ENCODE measurements at places on chromosomes 3 and 15.

DNA sequence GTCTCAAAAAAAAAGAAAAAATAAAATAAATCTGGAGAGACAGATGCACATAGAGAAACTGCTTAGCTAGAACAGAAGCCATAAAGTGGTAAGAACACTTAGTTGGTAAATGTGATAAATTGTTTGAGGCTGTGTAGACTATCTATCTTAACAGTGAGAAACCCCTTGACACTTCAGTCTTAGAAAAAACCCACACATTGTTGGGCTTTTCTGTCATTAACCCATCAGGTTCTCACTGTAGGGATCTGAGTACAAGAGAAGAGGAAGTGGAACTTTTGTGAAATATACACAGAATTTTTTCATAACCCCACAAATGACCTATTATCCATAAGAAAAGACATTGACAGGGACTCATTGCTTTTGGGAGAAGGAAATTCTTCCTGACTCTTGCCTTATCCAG, 24.4 kb downstream of the TP63 start:
- no peak for DNase-seq

- no peak for DNase-seq
Measured at GRCh38 chr15:67835297-67836133, 4.3 kb downstream of the RNU6-1 start.

- peak; percentile 98 for DNase-seq
Measured at GRCh38 chr3:196168808-196169391, 42.3 kb downstream of the ZDHHC19 start.

DNA sequence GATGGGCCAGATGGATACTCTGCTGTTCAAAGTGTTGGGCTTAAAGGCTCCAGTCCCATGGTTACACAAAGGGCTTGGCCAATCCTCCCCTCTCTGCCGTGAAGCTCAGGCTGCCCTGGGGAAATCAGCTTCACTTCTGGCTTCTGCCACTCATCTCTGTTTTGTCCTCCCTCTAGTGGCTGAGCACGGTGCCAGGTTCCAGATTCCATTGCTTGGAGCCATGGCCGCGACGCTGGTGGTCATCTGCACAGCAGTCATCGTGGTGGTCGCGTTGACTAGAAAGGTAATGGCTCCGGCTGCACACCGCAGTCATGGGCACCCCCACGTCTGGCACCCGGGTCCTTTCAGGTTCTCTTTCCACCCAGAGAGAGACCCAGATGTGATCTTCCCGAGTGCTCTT, 5.6 kb downstream of the TIGIT start:
- DNase-seq = peak; percentile 12

DNA sequence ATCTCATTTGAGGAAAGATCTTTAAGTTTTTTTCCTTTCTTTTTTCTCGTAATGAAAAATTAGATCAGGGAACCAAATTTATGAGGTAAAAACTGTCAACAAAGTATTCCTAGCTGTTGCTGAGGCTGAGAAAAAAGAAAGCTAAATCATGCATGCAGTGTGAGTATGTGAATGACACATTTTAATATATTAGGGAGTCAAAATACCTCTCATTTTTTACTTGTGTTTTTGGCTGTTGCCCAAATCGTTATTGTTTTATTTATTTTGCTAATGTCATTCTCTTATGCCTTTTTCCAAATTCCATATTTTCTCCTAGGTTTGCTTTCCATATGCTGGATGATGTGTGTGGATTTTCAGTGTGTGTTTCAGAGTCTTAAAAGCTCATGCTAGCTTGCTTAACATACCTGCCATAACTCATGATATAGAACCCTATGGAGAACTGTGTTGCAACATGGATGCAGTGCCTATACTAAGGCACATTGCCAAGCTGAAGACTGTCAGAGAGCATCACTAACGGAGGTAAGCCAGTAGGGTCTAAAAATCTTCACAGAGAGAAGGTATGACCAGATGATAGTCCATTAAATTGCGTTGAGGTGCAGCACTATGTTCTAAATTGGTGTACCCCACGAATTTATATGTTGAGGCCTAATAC, 629.5 kb upstream of the KCNMB2 start:
- DNase-seq = no peak

DNA sequence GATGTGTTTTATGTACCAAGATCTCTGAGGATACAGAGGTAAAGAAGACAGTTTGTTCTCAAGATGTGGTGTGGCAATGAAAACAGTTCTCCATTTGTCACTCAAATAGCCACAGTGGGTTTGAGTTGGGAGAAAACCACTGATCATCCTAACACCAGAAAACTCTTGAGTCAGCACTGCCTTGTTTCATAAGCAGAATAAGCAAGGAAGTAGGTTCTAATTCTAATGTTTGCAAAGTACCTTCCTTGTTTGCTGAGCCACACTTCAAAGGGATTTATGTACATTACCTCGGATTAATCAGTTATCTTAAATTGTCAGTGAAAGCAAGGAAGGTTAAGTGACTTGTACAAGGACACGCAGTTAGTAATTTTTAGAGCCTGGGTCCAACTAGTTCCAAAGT, 107.8 kb upstream of the BOC start:
- no peak for DNase-seq

GRCh38 chr15:48558226-48558625, 87.3 kb downstream of the FBN1 start:
- DNase-seq = no peak

DNA sequence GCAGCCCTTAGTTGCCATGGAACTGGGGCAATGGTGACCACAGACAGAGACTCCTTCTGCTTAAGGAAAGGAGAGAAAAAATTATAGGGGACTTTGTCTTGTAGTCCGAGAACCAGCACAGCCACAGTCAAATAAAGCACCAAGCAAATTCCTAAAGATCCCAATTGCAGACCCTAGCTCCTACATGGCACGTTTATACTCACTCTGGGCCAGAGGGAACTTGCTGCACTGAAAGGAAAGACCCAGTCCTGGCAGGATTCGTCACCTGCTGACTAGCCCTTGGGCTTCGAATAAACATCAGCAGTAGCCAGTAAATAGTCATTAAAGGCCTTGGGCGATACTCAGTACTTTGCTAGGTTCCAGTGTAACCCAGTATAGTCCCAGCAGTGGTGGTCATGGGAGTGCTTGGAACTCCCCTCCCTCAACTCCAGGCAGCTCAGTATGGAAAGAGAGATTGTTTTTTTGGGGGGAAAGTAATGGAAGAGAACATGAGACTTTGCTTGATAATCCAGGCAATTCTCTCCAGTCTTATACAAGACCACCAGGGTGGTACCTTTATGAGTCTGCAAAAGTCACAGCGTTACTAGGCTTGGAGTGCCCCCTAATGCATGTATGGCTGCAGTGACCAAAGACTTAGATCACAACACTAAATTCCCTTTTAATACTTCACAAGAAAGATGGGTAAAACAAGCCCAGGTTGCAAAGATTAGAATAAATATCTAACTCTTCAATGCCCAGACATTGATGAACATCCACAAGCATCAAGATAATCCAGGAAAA, 66.4 kb upstream of the AGTR1 start:
- DNase-seq = no peak

GRCh38 chr3:83193526-83193925, 1432.1 kb upstream of the GBE1 start:
- DNase-seq = no peak

DNA sequence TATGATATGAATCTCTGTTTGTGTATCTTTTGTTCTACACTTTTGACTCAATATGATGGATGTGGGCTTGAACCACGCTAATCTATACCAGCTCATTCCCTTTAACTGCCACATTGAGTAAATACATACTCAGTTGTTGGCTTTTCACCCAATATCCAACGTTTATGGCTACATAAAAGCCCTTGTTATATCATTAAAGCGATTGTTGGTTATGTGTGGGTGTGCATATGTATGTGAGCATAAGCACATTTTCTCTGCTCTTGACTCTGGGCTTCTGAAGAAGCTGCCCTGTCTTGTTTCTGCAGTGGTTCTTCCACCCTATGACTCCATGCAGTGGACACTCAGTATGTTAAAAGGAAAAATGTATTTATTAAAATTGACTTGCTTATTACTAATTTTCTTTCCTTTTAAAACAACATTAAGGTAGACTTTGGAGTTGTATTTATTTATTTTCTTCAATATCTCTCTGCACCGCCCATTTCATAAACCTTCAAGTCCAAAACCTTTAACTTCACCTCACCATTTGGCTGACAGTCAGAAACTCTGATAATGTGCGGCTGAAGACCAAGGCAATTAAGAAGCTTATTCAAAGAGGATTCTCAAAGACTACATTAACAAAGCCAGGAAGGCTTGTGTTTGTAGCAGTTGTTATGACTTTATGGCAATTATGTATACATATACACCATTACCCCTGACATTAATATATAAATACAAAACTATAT, 156.1 kb downstream of the THRB start:
- no peak for DNase-seq

GRCh38 chr3:134407239-134407625, 33.0 kb upstream of the AMOTL2 start:
- DNase-seq = no peak

DNA sequence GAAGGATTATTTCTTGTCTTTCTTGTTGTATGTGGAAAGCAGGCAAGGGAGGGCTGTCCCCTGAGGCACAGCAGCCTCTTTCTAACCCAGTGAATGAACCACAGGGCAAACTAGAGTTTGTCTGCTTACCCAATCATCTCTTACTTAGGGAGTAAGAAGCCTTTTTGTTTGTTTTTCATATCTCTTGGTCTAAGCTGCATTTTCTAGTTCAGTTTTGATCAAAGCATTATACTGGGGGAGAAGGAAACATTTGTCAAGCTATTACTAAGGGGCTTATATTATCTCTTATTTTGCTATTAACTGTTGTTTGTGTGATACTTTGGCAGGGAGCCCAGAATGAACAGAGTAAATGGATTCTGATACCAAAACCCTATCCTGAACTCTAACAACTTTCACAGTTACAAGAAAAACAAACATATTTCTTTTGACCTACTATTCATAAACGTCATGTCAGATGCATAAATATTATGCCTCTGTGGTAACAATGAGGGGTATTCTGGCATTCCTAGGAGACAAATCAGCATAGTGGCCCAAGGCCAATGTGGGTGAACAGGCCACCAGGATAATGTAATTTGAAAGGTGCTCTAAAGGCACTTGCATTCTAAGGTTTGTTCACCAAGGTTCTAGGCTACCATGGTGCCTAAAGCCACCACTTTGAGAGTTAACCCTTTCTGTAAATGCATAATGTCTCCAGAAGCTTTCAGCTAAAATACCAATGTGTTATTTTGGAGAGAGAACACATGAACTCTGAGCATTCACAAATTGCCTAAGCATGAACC, 271.6 kb upstream of the ZPLD1 start:
- DNase-seq = no peak

DNA sequence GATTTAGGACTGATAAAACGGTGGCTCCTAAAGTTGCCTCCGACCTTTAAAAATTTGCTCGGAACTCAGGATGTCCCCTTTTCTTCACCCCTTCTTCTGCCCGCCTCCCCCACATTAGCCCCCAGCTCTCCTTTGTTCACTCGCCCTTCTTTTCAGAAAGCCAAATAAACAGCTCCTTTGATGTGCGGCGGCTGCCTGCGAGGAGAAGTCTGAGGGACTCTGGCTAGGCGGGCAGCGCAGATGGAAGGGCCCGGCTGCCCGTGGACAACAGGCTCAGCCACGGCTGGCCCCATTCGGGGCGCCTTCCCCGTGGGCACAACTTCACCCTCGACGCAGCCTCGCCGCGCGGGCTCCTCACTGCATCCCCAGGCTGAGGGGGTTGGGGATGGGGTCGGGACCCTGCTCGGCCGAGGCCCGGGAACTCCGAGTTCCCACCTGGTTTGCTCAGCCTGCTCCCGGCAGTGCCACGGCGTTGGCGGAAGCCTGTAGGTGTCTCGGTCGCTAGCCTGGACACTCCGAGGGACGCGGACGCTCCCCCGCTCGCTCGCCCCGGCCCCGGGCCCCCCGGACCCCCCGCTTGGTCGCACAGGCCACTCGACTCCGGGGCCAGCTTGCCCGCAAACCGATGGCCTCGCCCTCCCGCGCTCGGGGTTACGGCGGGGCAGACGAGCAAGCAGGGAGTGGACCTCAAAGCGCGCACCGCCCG, 897 bp upstream of the TLE3 start:
- no peak for DNase-seq

GRCh38 chr15:61141497-61142125, 87.5 kb downstream of the RORA start:
- DNase-seq = no peak

DNA sequence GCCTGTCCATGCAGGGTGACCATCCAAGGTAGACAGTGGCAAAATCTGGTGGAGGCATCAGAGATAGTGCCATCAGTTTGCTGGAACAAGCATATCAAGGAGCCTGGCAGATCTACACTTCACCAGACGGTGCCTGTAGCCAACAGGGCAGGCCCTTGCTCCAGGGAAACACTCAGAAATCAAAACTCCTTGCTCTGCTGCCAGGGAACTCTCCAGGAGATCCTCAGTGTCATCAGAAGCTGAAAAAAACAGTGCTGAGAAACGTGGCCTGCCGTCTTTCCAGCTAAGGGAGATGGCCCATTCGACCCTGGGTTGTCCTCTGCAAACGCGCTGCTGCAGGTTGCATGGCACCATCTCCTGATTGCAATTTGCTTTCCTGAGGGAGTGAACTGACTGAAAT, 30.5 kb upstream of the ATP13A3 start:
- no peak for DNase-seq

GRCh38 chr3:21533002-21533401, 218.0 kb downstream of the ZNF385D start:
- no peak for DNase-seq

GRCh38 chr3:17742880-17743657, 638 bp upstream of the TBC1D5 start:
- no peak for DNase-seq

- DNase-seq = no peak
Measured at GRCh38 chr3:49745986-49746385, 22.2 kb upstream of the GMPPB start.

DNA sequence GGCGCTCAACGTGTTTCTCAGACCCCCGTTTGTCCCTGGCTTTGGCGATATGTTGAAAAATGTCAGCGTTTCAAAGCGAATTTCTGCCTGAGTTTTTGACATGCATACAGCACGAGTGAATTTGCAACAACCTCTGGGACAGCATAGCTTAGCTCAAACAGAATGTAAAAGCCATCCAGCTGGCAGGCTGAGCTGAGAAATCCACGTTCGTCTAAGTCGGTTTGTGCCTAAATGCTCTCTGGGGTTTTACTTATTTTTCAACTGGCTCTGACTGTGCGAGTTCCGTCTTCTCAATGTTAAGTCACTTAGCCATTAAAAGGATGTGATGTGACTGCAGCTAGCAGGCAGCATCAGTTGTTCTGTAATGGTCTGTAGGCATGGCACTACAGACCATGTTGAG, 243.5 kb upstream of the SLCO3A1 start:
- no peak for DNase-seq

GRCh38 chr3:157611536-157612076, 108.4 kb upstream of the VEPH1 start:
- DNase-seq = no peak

- no peak for DNase-seq
Measured at GRCh38 chr3:133853925-133854227, 41.8 kb downstream of the RAB6B start.

- DNase-seq = no peak
Measured at GRCh38 chr3:72296477-72297111, 511.6 kb upstream of the PROK2 start.

- DNase-seq = peak; percentile 50
Measured at GRCh38 chr3:42819351-42819965, 10.2 kb downstream of the ACKR2 start.

- DNase-seq = peak; percentile 16
Measured at GRCh38 chr15:52783929-52784798, 6.0 kb downstream of the ONECUT1 start.

Measured in NCI-H446 (cell line).